Inflammatory macrophage treated with lipopolysaccharide for 1 hour (primary cell): ENCODE measurements at places on chromosomes 1 and 21.

DNA sequence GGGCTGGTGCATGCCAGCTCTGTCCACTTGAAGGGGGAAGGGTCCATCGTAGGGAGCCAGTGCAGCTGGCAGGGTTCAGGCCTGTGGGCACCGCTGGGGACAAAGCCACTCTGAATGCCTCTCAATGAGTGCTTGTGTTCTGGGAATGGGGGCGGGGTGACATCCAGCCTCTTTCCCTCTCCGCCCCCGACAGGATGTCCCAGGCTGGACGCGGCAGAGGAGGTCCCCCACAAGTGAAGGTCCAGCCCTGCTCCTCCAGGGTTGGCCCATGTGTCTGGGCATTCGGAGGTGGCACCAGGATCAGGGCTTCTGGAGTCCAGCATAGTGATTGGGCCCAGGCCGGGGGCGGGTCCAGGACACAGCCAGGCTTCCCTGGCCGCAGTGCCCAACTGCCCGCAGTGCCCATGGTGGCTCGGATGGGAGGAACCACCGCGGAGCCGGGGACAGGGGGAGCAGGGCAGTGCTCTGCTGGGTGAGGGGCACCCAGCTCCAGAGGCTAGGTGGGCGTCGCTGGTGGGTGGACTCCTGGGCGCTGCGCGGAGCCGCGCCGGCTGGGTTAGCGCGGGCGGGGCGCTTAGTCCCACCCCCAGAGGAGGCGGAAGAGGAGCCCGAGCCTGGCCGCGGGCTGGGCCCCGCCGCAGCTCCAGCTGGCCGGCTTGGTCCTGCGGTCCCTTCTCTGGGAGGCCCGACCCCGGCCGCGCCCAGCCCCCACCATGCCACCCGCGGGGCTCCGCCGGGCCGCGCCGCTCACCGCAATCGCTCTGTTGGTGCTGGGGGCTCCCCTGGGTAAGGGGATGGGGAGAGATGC, at the start of gene SHISA4:
Gene SHISA4 (plus strand): TSS at position 617 of the 808 bp plus-strand sequence. CDS start 97 bp downstream, at position 714.
- peak; percentile 4 for DNase-seq

DNA sequence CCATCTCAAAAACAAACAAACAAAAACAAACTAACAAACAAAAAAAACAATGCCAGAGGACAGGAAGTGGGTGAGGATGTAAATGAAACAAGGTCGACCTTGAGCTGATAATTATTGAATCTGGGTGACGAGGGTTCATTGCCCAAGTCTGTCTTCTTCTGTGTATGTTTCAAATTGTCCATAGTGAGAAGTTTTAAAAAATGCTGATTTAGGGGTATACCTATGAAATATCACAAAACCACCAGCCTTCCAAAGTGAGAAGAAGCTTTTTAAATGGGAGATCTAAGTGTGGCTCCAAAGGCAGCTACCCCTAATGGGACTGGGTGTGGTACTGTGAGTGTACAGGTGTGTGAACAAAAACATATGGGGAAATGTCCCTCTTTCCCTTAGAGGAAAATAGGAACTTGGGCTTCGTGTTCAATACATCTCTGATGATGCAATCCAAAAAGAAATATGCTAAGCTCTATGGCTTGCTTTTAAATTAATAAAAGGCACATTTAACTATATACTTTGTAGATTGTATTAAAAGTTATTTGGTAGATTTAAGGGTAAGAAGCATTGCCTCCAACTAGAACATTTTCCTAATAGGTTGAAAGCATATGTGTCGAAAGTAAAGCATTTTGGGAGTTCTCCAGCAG, 33.1 kb upstream of the VPS26C start:
- DNase-seq: no peak

GRCh38 chr1:11885916-11886315, 27.2 kb upstream of the NPPB start:
- DNase-seq: no peak

GRCh38 chr1:181769846-181770245, 286.5 kb downstream of the CACNA1E start:
- no peak for DNase-seq

- DNase-seq: no peak
Observed at GRCh38 chr1:66552287-66552686, 18.3 kb downstream of the SGIP1 start.

DNA sequence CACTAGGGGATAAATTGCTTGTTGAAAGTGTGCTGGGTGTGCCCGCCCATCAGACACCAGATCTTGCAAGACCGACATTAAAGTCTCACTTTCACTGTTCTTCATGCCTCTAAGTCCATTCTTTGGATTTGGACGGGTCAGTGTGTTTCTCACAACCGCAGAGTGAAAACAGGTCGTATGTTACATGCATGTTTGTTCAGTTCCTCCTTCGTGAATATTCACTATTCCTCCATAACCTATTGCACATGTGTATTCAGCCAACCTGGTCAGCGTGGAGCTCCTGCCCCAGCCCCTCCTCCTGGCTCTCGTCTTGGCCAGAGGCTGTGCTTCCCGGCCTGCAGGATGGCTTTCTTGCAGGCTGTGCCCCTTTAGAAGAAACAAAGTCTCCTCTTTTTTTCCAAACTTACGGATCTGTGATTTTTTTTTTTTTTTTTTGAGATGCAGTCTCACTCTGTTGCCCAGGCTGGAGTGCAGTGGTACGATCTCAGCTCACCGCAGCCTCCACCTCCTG, 2.2 kb upstream of the KRTAP10-6 start:
- DNase-seq: no peak

DNA sequence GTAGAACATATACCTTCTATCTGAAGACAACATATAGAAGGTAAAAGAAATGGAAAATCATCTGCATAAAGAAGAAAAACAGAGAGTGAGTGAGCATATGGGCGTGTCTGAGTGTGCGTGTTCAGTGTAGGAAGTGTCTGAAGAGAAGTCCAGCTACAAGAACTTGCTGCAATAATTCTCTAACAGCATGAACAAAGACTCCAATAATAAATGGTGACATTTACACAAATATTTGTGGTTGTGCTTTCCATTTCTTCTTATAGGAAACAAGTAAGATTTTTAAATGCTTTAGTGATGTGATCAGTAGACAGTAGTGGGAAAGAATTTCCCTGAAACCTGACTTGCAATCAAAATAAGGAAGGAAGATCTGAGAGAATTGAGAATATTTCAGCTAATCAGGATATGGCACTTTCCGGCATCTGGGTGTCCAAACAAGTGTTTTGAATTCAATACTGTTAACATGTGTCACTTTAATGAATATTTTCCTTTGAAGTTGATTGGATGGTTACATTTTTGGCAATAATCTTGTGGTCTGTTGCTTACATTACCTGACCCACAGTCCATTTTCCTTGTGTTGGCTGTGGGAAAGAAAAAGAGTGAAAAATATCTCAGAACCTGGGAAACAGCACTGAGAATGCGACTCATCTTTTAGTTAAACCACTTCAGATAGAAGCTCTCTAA, 154.0 kb downstream of the TGFB2 start:
- peak; percentile 40 for DNase-seq

- DNase-seq: no peak
Observed at GRCh38 chr1:73903092-73903491, 294.9 kb downstream of the LRRIQ3 start.

DNA sequence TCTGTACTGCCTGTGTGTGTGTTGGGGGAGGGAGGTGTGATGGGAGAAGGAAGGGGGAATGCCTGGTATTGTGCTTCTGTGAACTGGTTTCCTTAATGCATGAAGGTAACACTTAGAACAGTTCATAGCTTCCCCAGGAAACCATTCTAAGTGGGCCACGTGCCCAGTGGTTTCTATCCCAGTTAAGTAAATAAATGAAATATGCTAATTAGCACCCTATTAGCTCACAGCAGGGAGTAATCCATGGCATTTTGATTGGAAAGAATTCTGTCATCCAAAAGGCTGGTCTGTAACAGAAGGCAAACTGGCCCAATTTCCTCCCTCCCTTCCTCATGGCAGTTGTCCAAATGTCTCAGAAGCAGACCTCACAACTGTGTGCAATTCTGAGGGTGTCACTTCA, 199.3 kb downstream of the TTLL7 start:
- no peak for DNase-seq

DNA sequence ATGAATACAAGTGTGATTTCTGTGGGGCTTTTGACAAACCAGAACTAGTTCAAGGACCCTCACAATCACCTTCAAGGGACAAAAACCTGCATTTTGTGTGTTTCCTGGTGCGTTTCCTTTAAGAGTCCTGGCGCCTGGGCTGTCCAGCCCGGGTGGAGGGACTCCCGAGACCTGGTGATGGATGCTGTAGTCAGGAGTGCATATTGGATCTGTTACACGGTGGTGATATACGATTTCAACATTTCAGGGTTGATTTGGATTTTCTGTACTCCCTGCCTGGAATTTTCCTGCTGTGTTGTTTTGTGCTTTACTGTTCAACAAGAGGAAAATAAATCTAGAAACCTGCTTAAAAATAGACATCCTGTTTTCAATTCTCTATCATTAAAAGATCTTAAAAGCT, 162.0 kb downstream of the KIF26B start:
- no peak for DNase-seq

GRCh38 chr1:214574598-214575411, 23.4 kb upstream of the PTPN14 start:
- no peak for DNase-seq

DNA sequence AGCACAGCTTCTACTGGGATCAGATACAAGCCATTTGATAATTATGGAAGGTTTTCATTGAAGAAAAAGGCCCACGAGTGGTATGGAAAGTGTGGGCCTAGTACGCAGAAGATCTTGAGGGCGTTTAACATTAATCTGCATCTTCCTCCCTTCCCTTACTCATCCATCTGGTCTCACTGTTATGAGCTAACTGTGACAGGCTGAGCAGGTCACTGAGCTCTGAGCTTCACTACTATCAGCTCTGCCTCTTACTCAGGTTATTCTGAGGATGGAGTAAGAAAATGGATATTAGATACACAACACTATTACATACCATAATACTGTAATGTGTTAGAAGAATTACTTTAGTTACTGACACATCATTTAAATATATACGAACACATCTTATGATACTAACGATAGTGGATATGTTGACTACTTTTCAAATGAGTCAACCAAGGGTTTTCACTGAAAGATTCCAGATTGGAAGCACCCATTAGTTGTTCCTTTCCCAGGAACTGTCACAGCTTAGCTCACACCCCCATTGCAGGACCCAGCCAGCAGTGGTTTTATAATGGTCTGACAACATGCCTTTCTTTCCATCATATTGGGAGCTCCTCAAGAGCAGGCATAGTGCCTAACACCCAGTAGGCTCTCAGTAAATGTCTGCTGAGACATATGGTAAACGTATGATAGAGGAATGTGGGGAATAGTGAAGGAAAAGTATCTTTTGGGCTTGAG, 97.8 kb upstream of the C8B start:
- DNase-seq: no peak

- DNase-seq: no peak
Observed at GRCh38 chr1:112026016-112026415, 36.5 kb upstream of the KCND3 start.

GRCh38 chr21:29481641-29482040, 182.9 kb downstream of the BACH1 start:
- no peak for DNase-seq

DNA sequence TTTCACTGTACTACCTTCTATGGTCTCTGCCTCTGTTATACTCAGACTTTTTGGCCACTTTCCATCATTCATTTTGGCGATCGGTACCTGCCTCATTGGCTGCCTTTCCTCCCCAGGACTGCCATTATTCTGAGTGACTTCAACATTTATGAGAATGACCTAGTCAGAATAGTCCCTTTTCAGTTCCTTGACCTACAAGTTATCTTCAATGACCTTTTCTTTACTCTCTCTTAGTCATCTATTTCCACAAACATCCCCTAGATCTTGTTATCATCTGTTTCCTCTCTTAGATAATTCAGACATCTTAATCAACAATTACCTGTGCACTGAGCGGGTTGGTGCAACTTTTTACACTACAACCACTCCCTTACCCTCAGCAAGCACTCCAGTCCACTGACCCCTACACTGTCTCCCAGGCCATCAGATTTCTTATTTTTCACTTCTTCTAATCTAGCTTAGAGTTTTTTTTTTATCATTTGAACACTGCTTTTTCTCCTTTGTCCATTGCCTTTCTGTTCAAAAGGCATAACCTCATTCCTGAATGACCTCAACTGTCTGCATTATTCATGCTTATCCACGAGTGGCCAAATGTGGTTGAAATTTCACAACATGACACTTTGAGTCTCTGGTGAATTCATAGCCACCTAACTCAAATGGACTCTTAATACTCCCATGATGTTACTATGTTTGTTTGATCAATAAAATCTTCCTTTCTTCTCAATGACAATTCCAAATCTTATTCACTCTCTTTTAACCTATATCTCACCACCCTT, 112.7 kb downstream of the HMCN1 start:
- DNase-seq: no peak

DNA sequence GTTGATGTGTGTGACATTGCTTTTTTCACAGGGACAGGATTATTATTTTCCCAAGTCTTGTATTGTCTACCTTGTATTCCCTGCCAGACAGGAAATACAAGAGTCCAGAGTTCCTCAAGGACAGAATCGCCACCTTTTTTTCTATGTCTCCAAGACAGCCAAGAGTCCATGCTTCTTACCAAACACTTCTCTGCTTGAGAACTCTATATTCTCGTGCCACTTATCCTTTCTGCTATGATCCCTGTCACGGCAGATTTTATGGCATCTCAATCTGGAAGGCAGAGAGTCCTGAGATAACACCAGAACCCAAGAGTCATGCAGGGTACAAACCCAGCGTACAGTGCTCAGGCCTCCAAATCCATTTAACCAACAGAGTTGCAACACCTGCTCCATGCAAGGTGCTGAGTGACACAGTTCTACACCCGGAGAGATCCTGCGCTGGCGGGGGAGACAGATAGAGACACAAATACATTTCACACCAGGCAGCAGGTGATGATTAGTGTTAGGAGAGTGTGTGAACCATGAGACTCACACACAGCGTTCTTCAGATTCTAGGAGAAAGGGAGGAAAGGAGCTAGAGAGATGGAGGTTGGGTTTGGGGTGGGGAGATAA, 107.6 kb downstream of the NAV1 start:
- DNase-seq: no peak

- no peak for DNase-seq
Observed at GRCh38 chr1:232868793-232869491, 63.7 kb downstream of the MAP10 start.

DNA sequence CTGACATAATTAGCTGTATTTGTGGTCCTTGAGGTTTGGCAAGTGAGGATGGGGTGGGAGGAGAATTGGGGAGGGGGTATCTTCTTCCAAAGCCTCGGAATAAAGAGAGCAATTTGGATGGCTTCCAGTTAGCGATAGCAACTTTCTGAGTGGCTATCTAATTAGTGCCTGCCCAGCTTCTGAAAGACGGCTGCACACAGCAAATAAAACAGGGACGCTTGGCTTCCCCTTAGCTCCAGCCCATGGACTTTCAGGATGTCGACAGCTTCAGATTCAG, 31.1 kb downstream of the KLHDC7A start:
- no peak for DNase-seq

DNA sequence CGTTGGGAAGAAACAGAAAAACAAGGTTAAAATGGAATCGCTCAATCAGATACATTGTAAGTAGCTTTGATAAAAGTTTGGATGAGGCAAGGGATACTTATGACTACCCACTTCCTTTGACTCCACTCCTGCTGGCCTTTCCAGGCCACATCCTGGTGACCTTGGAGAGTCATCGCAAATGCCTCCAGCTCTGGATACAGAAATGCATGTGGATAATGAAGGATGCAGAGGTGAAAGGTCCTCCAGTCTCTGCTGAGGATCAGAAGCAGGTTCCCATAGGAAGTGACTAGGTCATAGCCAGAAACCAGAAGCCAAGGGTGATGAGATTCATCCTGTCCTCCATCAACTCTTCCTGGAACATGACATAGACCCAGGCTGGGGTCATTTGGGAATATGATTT, 6.2 kb upstream of the CAMK1G start:
- no peak for DNase-seq
